Retina (tissue), 1 donor: ENCODE measurements at places on chromosomes 16 and 17.

DNA sequence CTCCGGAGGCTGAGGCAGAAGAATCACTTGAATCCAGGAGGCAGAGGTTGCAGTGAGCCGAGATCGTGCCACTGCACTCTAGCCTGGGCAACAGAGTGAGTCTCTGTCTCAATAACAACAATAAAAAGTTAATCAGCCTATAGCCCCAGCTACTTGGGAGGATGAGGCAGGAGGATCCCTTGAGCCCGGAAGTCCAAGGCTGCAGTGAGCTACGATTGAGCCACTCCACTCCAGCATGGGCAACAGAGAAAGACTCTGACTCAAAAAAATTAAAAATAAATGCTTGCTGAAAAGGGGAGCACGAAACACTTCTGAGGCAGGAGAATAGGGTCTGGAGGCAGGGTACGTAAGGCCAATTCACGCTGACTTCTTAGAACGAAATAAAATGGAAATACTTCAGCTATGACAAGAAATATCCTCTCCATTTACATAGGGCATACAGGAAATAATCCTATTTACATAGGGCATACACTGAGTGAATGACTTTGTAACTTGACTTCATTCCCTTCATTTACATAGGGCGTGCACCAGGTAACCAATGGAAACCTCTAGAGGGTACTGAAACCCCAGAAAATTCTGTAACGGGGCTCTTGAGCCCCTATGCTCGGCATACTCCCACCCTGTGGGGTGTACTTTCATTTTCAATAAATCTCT is 3.2 kb upstream of the PRPSAP1 start:
- DNase-seq, result no peak

DNA sequence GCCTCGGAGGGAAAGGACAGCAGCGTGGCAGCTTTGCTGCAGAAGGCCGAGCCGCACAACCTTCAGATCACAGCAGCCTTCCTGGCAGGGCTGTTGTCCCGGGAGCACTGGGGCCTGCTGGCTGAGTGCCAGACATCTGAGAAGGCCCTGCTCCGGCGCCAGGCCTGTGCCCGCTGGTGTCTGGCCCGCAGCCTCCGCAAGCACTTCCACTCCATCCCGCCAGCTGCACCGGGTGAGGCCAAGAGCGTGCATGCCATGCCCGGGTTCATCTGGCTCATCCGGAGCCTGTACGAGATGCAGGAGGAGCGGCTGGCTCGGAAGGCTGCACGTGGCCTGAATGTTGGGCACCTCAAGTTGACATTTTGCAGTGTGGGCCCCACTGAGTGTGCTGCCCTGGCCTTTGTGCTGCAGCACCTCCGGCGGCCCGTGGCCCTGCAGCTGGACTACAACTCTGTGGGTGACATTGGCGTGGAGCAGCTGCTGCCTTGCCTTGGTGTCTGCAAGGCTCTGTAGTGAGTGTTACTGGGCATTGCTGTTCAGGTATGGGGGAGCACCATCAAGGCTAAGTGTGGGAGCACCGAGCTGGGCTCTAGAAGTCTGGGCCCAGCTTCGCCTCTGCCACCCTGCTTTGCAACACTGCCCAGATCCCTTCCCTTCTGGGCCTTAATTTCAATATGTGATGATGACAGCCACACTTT is 18.6 kb downstream of the NOD2 start:
- DNase-seq, result no peak

DNA sequence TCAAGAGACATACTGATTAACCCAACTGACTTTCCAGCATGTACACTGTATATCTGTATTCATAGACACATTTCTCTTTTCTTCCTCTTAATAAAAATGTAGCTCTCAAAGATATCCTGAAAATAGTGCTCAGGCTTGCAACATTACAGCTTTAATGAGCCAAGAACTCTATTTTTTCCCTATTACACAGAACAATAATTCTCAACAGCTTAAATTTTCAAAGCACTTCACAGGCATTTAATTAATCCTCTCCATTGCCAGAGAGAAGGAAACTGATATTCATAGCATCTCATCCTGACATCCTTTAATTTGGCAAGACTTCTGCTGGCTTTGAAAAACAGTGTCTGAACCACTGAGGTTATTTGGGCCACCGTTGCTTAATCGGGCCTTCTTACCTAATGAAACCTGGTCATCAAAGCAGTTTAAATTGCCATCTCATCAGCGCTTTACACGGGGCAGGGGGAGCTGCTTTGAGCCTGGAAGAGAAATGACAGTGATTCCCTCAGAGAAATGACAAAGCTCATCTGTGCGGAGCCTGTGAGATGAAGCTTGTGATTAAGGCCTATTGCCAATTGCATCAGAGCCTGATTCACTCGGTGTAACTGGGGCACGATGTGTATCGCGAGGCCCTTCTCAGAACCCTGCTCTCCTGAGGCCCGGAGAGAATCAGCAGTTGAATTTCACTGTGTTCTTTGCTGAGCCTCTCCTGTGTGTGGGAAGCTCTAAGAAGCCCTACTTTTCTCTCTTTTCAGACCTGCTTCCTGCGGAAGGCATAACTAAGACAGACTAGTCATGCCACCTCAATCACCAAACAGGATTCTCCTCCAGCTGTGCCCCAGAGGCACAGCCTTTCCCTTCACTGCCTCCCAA is 8.5 kb upstream of the SIAH1 start:
- DNase-seq, result peak; percentile 61

GRCh38 chr16:56558024-56558747 is 6.7 kb upstream of the MT4 start:
- DNase-seq, result no peak

DNA sequence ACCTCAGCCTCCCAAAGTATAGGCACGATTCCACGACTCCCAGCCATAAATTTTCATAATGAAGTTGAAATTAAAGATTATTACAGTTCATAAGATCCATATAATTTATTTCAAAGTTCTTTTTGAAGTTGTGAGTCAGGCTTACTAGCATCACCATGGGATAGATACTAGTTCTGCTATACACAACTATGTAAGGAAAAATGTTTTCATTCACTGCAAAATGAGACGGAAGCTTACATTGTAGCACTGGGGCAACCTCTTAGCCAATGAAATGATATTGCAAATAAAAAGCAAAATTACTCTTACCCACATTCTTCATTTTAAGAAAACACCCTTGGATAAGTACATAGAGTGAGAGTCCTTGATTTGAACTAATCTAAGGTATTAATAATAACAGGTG is 18.8 kb upstream of the MARCHF10 start:
- DNase-seq, result no peak

DNA sequence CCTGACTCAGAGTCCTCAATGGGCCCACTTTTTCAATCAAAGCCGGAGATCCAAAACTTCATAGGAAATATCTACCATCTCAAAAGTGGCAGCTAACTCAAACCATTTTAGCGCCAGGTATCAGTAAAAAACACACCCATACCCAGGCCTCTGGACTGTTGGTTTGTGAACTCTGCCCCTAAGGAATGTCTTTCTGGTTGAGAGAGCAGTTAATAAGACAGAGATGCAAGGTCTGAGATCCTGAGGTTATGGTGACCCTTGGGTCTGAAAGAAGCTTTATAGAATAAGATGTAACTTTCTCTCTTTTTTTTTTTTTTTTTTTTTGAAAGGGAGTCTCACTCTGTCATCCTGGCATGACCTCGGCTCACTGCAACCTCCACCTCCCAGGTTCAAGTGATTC is 350.5 kb downstream of the SOX9 start:
- no peak for DNase-seq

DNA sequence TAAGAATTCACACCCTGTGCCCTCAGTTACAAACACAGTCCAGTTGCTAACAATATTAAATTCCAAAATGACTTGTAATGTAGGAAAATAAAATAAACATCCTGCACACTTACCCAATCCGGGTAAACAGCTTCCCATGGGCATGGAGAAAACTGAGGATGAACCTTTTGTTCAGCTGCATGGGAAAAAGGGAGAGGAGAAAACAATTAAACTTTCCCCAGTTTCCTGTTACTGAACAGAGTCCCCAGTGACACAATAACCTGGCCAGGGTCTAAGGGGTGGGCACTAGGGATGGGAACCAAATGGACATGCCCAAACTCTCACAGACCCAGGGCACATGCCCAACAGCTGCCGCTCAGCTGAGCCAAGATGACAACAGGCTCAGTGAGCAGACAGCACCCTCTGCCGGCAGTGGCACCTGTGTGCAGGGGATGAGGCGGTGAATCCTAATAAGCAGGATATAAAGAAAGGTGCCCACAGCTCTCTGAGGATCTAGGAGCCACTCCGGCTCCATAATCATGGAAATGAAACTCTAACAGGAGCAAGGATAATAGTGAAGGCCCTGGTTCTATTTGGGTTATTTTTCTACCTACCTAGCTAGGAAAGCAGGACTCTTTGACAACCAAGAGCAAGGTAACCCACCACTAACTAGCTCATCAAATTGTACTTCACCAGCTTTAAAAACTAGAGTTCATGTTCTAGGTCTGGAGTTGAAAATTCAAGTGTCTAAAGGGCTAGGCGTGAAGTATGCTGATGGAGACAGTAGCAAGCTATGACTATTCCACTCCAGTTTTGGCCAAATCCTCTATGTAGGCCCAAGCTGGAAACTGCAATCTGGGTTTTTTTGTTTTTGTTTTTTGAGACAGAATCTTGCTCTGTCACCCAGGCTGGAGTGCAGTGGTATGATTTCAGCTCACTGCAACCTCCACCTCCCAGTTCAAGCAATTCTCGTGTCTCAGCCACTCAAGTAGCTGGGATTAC is 58.8 kb downstream of the SMG6 start:
- DNase-seq, result peak; percentile 77

- no peak for DNase-seq
These were observed 32.7 kb downstream of the IFT140 start for GRCh38 chr16:1579214-1579613.

DNA sequence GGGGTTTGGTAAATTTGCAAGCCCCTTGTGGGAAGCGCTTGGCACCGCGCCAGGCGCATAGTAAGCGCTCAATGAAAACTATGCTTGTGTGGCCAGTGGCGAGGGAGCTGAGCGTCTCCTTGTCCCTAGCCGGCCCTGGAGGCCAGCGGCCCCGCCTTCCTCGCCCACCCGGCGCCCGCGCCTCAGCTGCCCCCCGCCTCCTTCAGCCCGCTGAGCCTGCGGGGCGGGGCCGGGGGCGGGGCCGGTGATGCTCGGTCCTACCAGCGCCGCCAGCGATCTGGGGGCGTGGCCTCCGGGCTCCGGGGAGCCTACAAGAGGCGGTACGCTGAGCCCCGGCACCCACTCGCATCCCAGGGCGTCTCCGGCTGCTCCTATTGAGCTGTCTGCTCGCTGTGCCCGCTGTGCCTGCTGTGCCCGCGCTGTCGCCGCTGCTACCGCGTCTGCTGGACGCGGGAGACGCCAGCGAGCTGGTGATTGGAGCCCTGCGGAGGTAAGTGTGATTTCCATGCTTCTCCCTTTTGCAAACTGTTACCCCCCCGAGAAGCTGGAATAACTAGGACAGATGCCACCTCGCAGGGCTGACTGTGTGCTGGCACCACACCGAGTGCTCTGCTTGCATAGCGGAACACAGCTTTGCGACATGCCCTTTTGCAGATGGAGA is at the start of gene CRISPLD2:
TSS of gene CRISPLD2 (plus strand) at position 342 of the 661 bp plus-strand sequence. CDS start 18,511 bp downstream, outside the sequence.
- peak; percentile 94 for DNase-seq
